PC-3 (cell line): ENCODE measurements at places on chromosomes 5 and 9. TPM values are rescaled to one million over a fixed set of nuclear protein-coding genes. Genes with fewer than 3 reads are reported as not detected.
A peak's percentile ranks its signal among the peaks of the same experiment; 100 is the strongest.

DNA sequence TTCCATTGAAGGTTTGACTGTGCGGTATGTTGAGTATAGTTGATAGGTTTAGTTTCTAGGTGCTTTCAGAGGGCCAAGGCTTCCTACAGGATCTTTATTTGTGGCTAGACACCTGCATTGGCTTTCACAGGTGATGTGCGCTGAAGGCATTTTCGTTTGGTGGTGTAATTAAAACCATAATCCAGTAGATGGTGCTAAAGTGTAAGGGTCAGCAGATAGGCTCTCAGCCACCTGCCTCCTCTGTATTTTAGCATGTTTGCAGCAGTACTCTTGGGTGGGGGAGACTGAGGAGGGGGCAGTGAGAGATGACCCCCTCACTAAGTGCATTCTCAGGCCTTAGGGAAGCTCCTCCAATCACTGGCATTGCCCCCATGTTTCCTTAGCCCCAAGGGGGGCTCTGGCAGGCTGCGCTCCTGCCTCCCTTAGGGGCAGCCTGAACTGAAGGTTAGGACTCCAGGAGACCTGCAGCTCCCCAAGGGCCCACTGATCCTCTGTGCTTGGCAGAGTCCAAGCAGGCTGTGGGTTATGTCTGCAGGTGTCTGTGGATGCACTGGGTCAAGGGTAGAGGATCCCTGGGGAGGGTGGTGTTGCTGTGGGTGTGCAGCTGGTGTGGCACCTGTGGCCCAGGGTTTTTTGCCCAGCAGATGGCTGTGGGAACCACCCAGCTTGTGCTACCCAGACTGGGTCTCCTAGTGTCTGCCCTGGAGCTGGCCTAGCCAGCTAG is 23.4 kb downstream of the CDK20 start:
- DNase-seq = peak; percentile 66
- H3K36me3 ChIP-seq = no peaks in the 10 kb centered on the region
- no peak overlapping the region for H3K4me3 ChIP-seq
- no peak overlapping the region for H3K27ac ChIP-seq
- H3K27me3 ChIP-seq = no peaks in the 10 kb centered on the region

DNA sequence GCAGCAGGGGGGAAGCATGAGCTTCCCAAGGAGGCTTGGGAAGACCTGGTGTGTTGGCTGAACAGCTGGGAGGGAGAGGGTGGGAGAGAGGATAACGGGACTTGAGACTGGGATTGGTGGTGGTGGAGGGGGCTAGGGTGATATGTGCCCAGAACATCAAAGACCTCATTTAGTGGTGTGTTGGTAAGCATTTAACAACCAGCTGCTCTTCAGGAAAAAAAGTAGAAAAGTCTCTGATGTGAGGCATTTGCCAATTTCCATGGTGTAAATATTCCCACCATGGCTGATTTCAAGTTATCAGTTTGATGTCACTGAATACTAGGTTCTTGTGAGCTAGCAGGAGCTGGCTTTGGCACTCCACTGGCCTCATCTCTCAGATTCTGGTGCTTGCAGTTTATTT is 170.8 kb downstream of the MACROH2A1 start:
- H3K27ac ChIP-seq = no peak overlapping the region
- H3K36me3 ChIP-seq = no peaks in the 10 kb centered on the region
- DNase-seq = no peak
- no peaks in the 10 kb centered on the region for H3K27me3 ChIP-seq
- no peak overlapping the region for H3K4me3 ChIP-seq

Gene CEMIP2
- total RNA-seq = 10.1 and 16.0 TPM in 2 replicates

DNA sequence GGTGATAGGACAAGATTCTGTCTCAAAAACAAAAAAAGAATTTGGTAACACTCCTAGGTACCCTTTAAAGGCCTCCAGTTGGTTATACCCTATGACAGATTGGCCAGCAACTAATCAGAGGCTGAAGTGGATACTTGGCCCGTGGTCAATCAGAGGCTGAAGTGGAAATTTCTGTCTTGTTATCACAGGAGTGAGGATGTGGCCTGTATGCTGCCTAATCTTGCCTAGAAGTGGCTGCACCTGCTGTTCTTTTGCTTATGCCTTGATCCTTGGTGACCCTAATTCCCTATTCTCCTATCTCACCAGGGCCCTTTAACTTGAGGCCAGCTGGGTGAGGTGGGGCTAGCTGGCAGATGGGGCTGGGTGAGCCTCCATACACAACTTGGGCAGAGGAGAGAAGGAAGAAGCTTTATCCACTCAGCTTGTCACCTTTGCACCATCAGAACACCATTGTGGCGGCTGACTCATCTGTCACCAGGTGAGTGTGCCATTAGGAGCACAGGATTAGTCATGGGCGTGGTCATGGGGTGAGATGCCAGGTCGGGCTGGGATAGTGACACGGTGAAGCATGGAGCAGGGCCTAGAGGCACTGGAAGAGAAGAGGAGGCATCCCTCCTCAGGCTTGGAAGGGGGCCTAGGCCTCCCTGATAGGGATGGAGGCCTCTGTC is 41.5 kb downstream of the SAR1B start:
- H3K27me3 ChIP-seq = no peaks in the 10 kb centered on the region
- peaks cover 24% of the 10 kb centered on the region for H3K4me1 ChIP-seq
- DNase-seq = peak; percentile 86
- H3K27ac ChIP-seq = peak overlapping the region; percentile 79

DNA sequence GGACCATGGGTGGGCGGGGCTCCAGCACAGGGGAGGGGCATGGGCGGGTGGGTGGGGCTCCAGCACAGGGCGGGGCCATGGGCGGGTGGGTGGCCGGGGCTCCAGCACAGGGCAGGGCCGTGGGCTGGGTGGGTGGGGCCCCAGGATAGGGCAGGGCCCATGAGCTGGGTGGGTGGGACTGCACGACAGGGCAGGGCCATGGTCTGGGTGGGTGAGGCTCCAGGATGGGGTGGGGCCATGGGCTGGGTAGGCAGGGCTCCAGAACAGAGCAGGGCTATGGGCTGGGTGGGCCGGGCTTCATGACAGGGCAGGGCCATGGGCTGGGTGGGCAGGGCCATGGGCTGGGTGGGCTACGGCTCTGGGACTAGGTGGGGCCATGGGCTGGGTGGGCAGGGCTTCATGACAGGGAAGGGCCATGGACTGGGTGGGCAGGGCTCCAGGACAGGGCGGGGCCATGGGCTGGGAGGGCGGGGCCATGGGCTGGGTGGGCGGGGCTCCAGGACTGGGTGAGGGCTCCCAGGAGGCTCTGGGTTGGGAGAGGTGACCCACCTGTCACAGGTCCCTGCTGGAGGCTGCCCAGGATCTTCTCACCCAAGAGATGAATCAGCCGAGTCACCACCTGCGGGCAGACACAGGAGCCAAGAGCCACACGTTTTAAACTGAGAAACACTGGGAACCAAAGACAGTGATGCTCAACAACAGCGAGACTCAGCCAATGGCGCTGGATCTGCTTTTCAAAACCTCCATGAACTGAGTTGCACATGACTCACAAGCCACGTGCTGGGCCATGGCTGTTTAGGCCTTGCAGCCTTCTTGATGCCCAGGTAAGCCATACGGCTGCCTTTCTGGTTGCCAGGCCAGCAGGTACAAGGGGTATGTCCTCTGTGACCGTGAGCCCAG is 33.6 kb upstream of the NSMF start:
- DNase-seq = peak; percentile 47
- peak overlapping the region; percentile 57 for H3K27ac ChIP-seq
- no peak overlapping the region for H3K4me3 ChIP-seq
- no peaks in the 10 kb centered on the region for H3K36me3 ChIP-seq

DNA sequence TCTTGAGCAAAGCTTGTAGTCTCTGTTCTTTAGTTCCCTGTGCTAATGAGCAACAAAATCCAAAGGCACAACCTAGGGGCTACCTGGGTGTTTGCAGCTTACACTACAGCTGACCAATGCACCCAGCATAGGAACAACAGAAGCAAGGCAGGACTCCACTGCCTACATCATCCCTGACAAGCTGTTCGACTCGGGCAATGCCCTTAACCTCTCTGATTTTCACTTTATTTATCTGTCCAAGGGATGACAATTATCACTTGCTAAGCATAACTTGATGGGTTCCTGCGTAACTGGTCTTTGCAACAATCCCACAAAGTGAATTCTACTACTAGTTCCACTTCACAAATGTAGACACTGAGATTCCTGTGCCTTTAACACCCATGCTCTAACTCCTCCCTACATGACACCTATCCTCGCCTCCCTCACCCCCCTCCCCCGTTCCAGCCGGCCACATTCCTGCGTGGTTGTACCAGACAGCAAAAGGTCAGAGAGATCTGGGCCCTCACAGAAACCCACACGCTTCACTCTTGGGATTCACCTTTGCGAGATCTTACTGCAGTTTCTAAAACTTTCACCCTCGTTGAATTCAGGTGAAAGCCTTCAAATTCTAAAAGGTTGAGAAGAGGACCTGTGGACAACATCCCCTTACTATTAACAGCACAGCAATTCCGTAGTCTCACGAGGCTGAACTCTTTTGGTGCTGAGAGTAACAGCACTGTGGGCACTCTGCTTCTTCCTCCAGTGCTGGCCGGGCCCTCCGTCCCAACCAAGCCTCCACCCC is 995 bp downstream of the IPPK start:
- H3K4me3 ChIP-seq = peak overlapping the region; percentile 95
- H3K27ac ChIP-seq = peak overlapping the region; percentile 57
- no peaks in the 10 kb centered on the region for H3K27me3 ChIP-seq
- no peaks in the 10 kb centered on the region for H3K36me3 ChIP-seq

Gene SLC46A2
- total RNA-seq = not detected in 2 replicates

DNA sequence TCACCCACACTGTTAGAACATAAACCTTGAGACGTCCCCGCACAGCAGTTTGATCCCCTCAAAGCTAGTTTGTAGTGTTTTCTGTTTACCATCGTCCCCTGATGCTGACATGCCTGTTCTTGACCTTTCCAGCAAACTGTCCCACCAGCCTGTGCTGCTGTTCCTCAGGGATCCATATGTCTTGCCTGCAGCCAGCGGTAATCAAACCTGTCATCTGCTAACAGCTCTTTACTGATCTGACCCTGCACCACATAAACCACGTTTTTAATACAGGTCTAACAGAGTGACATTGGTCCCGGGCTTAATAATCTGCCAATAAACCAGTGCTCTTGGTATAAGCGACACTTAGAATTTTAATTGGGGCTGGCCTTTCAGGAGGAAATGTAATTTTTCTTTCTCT is 34.7 kb downstream of the PPIC start:
- no peak for DNase-seq
- H3K27me3 ChIP-seq = no peaks in the 10 kb centered on the region
- no peak overlapping the region for H3K4me3 ChIP-seq

GRCh38 chr5:112127861-112128260 is 291.2 kb downstream of the EPB41L4A start:
- DNase-seq = no peak
- H3K27ac ChIP-seq = no peak overlapping the region
- no peaks in the 10 kb centered on the region for H3K36me3 ChIP-seq

Gene PDE6A
- total RNA-seq = not detected in 2 replicates

Gene KIF20A
- total RNA-seq = 55.5 and 59.0 TPM in 2 replicates

Gene TCF7
- total RNA-seq = 3.9 and 7.0 TPM in 2 replicates

Gene PCDHB11
- total RNA-seq = 0.40 and 0.69 TPM in 2 replicates

- H3K27ac ChIP-seq = no peak overlapping the region
- no peaks in the 10 kb centered on the region for H3K27me3 ChIP-seq
- no peaks in the 10 kb centered on the region for H3K4me1 ChIP-seq
- DNase-seq = no peak
These were observed 597.7 kb downstream of the CCDC171 start for GRCh38 chr9:16150501-16150900.

GRCh38 chr9:98778711-98779530 is 17.4 kb downstream of the ANKS6 start:
- H3K4me1 ChIP-seq = peaks cover 43% of the 10 kb centered on the region
- no peaks in the 10 kb centered on the region for H3K27me3 ChIP-seq
- peak; percentile 41 for DNase-seq
- H3K4me3 ChIP-seq = no peak overlapping the region
- no peaks in the 10 kb centered on the region for H3K36me3 ChIP-seq
- peak overlapping the region; percentile 80 for H3K27ac ChIP-seq

Gene TEX48
- 2.4 TPM in 1 of 2 replicates, not detected in the other for total RNA-seq

- H3K27ac ChIP-seq = no peak overlapping the region
- no peaks in the 10 kb centered on the region for H3K36me3 ChIP-seq
- H3K4me3 ChIP-seq = no peak overlapping the region
These were observed 9.8 kb upstream of the SUSD1 start for GRCh38 chr9:112184946-112185345.

- no peak overlapping the region for H3K4me3 ChIP-seq
- peaks cover 40% of the 10 kb centered on the region for H3K4me1 ChIP-seq
- no peaks in the 10 kb centered on the region for H3K36me3 ChIP-seq
- no peaks in the 10 kb centered on the region for H3K27me3 ChIP-seq
- DNase-seq = no peak
- peak overlapping the region; percentile 93 for H3K27ac ChIP-seq
These were observed 21.9 kb downstream of the CSF2 start for GRCh38 chr5:132095424-132095972.

Gene PANK3
- 21.5 and 22.7 TPM in 2 replicates for total RNA-seq

GRCh38 chr5:81363093-81363871 is 30.7 kb downstream of the ACOT12 start:
- no peak overlapping the region for H3K4me3 ChIP-seq
- H3K27ac ChIP-seq = no peak overlapping the region
- no peaks in the 10 kb centered on the region for H3K4me1 ChIP-seq
- no peaks in the 10 kb centered on the region for H3K27me3 ChIP-seq
- H3K36me3 ChIP-seq = no peaks in the 10 kb centered on the region

- H3K36me3 ChIP-seq = no peaks in the 10 kb centered on the region
- H3K4me1 ChIP-seq = no peaks in the 10 kb centered on the region
- DNase-seq = peak; percentile 68
These were observed 176.9 kb upstream of the WWC1 start for GRCh38 chr5:168114444-168115017.

Gene TICAM2
- 3.9 and 5.0 TPM in 2 replicates for total RNA-seq

Gene SLC36A3
- total RNA-seq = not detected in 2 replicates

GRCh38 chr5:7642029-7642428 is 208.9 kb downstream of the CFAP90 start:
- H3K4me1 ChIP-seq = no peaks in the 10 kb centered on the region
- no peaks in the 10 kb centered on the region for H3K36me3 ChIP-seq
- H3K4me3 ChIP-seq = no peak overlapping the region

Gene MCIDAS
- total RNA-seq = 1.6 and 3.3 TPM in 2 replicates

Gene MYMK
- total RNA-seq = not detected in 2 replicates

DNA sequence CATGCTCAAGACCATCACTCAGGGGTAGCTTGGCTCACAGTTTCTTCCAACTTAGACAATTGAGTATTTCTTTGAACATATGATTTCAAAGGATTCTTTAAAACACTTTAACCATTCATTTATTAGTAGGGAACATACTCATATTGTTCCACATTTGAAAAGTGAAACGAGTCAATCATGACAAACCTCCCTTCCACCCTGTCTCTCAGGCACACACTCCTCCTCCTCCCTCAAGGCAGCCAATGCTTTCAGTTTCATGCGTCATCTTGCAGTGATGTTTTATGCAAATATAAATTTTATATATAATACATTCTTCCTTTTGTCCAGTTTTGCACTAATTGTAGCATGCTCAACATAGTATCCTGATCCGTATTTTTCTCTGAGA is 126.0 kb upstream of the BOD1 start:
- no peaks in the 10 kb centered on the region for H3K36me3 ChIP-seq
- no peaks in the 10 kb centered on the region for H3K27me3 ChIP-seq
- DNase-seq = no peak
- peaks cover 17% of the 10 kb centered on the region for H3K4me1 ChIP-seq
- H3K4me3 ChIP-seq = no peak overlapping the region

DNA sequence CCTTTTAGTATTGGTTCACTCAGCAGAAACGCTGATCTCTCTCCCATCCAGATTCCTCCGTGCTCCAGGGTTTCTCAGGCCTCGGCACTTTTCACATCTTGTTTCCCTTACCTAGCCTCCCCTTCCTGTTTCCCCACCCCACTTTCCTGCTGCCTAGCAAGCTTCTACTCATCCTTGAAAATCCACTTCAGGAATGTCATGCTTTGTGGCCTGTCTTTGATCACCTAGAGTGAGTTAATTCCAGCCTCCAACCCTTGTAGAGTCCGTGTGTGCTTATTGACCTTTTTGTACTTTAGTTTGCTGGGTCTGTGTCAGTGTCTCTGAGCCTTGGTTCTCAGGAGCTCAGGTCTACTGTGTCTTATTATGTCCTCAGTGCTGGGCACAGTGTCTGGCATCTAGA is 116.6 kb downstream of the AOPEP start:
- no peaks in the 10 kb centered on the region for H3K27me3 ChIP-seq
- H3K4me1 ChIP-seq = peaks cover 16% of the 10 kb centered on the region; the same call in 1 of the 2 replicates
- DNase-seq = no peak
- H3K36me3 ChIP-seq = no peaks in the 10 kb centered on the region
